Epithelial cell of esophagus (primary cell): ENCODE measurements at places on chromosomes 3 and 15.
A peak's percentile ranks its signal among the peaks of the same experiment; 100 is the strongest.

DNA sequence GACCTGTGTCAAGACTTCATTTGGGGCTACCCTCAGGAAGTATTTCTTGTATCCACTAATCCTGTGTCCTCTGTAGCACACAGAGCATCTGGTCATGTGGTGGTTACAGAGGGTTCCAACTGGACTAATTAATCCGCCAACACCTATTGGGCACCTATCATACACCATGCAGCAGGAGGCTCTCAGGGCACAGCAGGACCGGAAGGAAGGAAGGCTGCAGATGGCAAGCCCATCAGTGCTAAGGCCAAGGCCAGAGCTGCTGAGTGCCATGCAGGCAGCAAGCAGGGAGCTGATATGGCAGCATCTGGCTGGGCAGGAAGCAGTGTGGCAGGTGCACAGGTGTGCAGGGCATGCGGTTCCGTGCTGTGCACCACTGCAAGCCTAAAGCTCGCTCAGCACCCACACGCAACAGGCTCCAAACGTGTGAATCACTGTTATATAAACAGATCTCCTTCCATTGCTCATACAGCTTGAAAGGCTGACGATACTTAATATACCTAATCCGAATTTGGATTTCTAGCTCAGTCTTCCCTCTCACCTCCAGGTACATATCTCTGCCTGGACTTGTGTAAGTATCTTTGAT is 64.4 kb upstream of the SNRPA1 start:
- DNase-seq = peak; percentile 92

DNA sequence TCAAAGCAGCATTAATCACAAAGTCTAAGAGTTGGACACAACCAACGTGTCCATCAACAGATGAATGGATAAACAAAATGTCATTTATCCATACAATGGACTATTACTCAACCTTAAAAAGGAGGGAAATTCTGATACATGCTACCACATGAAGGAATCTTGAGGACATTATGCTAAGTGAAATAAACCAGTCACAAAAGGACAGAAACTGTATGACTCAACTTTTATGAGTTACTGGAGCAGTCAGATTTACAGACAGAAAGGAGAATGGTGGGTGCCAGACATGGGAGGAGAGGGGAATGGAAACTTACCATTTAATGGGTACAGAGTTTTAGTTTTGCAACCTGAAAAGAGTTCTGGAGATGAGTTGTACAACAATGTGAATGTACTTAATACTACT is 43.0 kb upstream of the SEC13 start:
- peak; percentile 49 for DNase-seq

GRCh38 chr3:141737093-141737492 is 1.0 kb upstream of the RNF7 start:
- no peak for DNase-seq

DNA sequence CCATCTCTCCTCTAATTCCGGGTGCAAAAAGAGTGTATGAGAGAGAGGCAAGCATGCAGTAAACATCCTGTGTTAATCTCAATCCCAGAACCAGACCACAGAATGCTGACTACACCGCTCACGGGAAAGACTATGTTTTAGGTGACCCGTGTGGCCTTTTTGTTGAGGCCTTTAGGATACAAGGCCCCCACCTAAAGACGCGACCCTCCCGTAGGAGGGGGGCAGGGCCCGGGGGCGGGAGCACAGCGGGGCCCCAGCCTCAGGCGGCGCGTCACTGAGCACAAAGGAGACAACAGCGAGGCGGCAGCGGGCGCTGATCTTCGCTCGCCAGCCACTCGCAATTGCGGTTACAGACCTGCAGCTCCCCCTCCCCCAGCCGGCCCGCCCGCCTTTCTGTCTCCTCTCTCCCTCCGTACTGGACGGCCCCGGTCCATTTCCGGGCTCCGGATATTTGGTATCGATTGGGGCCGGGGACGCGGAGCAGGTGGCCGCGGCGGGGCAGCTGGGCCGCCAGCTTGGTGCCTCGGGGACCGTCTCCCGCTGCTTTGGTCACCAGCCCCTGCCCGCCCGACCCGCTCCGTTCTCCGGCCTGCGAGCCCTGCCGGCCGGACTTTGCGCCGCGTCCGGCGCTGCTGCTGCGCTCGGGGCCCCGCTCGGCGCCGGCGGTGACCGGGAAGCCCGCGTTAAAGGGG is at the start of gene CCDC50:
CCDC50 (plus strand) TSS at position 433 of the 692 bp plus-strand sequence. CDS start 281 bp downstream, outside the sequence.
- peak; percentile 77 for DNase-seq

- DNase-seq = peak; percentile 91
Observed at GRCh38 chr15:34318277-34319079, 19.1 kb downstream of the SLC12A6 start.

- peak; percentile 94 for DNase-seq
Observed at GRCh38 chr15:100889385-100890050, 9.9 kb downstream of the ALDH1A3 start.

DNA sequence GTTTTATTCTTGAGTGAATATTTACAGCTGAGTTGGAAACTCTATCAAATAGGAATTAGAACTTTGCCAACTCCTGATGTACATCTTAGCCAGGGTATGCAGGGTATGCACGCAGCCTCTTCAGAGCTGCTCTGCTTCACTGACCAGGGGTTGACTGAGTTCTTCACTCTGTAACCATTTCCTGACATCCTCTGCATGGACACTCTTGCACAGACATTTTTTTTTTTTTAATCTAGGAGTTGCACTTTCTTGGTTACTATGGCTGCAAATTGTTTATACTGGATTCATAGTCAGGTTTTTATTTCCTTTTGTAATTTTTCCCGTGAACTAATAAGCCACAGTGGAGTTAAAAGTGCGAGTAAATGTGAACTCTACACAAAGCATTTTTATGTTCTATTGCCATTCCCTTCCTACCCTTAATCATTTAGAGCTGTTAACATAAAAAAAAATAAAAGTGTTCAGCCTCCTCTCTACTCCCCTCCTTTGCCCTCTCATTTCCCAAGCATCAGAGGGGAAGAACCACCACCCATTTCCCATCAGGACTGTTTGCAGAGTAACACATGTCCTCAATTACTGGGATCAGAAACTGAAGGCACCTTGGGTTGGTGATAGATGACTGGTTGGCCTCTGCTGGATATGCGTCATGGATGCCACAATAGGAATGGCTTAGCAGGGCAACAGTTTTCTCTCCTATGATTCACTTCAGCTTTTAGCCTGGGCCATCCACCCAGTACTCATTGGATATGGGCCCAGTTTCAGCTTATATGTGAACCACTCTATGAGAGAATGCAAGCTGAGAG is 54.0 kb downstream of the DUT start:
- DNase-seq = peak; percentile 69

DNA sequence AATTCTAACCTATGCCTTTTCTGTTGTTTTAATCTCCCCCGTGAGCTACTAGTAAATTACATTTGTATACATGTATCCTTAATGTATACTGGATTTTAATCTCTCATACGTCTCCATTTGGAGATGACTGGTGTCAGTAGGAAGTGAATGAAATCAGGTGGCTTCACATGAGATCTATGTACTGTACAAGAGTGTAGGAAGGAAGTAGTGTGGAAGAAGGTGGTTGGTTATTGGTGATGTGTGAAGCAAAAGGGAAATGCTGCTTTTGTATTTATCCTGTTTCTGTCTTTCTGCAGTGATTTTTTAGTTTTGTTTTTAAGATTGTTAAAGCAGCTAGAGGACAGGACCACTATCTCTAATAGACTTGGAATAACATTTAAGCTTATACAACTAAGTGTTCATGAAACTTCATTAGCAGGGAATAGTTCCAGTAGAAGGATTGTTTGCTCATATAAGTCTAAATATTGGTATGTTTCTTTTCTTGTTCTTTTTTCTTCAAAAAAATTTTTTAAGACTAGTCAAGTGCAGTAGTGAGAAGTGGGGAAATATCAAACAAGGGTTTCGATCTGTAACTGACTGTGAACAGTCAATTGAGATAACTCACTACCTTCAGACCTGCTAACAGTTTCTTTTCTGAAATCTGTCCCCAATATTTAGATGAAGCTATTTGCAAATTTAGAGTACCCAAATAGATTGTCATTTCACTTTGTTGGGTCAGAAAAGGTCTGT is 15.3 kb downstream of the SNX1 start:
- no peak for DNase-seq

GRCh38 chr3:143865302-143865701 is 17.0 kb upstream of the SLC9A9 start:
- DNase-seq = no peak

DNA sequence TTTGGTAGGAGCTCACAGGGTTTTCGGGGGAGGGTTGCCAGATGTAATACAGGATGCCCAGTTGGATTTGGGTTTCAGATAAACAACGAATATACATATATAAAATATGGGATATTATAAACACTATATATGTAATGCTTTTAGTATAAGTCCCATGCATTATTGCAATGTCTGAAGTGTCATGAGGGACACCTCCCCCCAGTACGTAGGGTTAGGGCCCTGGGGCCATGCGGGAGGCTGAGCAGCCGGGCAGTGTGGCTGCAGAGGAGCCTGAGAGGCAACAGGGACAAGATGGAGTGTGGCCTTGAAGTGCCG is 148.9 kb downstream of the SMAD6 start:
- no peak for DNase-seq

DNA sequence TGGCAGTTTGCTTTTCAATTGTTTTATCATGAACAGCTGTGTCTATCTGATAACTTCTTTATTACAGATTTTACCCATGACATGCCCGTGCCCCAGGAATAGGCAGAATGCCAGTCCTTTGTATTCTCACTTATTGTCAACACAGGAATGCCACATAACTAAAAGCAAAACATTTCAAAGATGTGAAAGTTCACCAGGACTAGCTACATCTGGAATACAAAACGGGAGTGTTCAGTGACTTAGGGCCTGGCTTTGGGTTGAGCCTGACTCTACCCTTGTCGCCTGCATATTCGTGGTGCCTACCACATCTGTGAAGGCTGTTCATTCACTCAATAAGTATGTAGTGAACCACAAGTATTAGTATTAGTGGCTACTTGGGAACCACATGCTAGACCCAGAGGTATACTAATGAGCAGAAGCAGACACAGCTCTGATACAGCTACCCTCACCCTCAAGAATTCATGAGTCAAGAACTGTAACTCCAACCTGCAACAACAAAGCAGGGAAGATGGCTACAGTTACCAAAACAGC is 2.9 kb downstream of the TNFSF10 start:
- DNase-seq = peak; percentile 81

DNA sequence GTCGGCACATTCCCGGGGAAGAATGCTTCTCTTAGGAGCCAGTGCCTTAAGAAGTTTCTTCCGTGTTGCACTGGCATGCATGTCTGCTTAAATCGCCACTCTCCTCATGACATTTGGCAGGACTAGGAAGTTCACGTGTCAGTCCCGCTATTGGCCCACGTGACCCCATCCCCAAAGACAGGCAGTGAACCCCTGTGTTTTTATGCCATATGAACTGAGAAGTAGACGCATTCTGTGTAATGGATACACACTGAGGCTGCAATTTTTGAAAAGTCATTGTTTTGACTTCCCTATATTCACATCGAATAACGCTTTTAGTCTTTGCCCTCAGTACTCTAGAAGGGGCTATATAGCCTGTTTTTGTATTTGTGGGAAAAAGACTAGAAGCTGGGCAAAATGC is 125.6 kb upstream of the TBL1XR1 start:
- DNase-seq = no peak

DNA sequence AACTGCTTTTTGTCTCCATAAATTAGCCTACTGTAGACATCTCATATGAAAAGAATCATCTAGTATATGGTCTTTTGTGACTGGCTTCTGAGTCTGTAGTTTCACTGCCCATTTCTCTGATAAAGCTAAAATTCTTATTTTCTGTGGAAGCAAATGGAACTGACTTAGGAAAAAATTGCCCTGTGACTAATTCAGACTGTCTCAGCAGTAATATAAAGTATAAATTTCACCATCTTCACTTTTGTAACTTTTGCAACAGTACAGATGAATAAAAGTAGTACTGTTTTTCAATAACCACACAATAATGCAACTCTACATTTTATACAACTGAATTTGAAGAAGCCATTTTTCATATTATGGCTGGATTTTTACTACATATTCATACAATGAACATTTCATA is 104.1 kb downstream of the TBC1D5 start:
- peak; percentile 10 for DNase-seq

GRCh38 chr3:114093596-114093995 is 37.1 kb downstream of the QTRT2 start:
- DNase-seq = peak; percentile 92

DNA sequence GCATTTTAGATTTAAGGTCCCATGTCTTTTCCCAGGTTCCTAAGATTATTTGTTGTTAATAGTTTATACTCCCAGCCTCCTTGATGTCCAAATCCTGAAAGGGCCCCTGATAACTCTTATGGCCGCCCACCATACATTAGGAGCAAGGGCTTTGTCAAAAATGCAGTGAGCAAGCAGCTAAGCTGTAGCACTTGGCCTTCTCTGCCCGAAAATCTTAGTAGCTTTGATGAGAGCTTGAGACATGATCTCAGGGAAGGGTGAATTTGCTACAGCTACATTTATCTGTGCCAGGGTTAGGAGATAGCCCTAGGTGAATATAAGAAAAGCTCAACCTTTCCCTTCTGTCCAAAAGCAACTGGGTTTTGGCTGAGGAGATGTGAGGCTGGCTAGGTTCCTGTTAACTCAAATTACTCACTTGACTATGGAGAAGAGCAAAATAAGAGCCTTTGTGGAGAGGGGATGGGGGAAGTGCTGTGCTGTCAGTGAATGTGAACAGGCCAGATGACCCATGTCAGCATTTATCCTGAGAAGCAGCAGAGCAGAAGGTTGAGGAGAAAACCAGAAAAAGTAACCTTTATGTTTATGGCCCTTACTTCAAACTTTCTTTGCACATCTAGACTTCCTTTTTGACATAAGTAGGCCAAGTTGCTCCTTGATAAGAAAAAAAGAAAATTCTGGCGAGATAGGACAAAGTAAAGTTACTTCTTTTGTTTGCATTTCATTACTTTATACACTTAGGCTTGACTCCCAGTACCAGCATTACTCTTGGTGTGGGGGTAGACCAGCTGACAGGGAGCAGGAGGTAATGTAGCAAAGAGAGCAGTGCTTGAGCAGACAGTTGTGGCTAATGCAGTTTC is 21.1 kb downstream of the MAPK6 start:
- no peak for DNase-seq

GRCh38 chr3:159923956-159924355 is 64.7 kb upstream of the IL12A start:
- no peak for DNase-seq

DNA sequence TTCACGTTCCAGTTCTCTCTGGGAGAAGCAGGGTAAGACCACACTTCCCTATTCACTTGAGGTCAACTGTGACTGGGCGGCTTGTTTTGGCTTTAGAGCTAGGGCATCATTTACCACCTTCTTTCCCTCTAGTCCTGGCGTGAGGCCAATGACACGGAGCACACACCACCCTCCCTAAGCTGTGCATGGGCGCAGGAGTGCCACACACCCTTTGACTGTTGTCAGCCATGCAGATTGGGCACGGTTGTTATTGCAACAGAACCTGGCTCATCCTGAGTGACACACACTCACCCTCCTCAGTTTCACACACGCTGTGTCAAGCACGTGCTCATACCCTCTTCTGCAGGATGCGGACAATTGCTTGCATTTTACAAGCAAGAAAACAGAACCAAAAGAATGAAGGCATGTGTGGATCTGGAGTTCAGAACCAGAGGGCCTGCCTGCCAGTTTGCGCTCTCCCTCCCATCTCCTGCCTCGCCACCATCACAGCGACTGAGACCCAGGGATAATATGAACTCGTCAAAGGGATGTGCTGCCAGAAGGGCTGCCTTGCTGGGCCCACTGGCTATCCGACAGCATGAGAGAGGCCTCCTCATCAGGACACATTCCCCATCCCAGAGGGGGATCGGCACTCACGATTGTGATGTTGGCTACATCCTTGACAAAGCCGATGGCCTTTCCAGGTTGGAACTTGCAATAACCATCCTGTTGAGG is 17.6 kb downstream of the CTSH start:
- DNase-seq = peak; percentile 48
